Stimulated activated naive CD8-positive, alpha-beta T cell treated with anti-CD3 and anti-CD28 coated beads, Interleukin-15, Interleukin-2, amounts not matched to agents 100 U/mL and 50 U/mL, for 24 hours (primary cell): ENCODE measurements at places on chromosomes 7 and 10.

DNA sequence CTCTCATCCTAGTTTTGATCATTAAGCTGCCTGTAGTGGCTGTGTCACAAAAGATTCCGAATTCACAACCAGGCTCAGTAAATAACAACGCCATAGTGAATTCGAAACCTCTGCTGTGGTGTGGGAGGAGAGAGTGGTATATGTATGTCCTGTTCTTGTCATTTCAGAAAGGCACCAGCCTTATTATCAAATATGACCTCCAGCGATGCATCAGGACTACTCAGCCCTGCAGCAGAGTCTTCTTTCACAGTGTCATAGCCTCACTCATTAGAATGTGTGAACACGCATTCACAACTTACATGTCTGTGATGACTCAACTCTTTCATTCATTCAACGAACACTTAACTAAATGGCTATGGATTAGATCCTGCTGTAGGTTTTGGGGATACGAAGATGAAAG, 15.3 kb downstream of the AOC1 start:
- DNase-seq: no peak

DNA sequence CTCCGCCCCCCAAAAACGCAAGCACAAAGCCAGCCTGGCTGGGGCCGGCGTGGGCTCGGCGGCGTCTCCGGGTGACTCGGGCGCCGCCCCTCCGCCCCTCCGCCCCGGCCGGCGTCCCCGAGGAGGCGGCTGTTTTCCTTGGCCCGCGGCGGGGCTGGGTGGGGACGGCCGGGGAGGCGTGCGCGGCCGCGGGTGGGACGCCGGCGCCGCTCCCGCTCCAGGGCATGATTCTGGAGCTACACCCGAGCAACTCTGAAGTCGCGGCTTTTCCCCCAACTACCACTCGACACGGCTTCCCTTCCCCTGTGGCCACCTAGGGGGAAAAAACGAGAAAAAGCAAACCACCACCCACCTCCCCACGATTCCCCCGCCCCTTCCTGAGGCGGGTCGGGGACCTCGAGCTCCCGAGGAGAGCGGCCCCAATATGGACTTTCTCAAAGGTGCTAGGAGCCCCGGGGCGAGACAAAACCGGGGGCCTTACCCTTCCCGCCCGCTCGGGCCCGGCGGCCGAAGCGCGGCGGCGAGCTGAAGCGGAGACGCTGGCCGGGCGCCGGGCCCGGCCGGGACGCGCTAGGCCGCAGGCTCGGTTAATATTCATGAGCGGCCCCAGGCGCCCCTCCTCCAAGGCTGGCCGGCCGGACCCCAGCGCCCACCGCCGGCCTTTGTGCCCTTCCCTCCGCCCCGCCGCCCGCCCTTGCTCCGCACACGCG, 856 bp downstream of the ARHGAP21 start:
- peak; percentile 58 for DNase-seq

DNA sequence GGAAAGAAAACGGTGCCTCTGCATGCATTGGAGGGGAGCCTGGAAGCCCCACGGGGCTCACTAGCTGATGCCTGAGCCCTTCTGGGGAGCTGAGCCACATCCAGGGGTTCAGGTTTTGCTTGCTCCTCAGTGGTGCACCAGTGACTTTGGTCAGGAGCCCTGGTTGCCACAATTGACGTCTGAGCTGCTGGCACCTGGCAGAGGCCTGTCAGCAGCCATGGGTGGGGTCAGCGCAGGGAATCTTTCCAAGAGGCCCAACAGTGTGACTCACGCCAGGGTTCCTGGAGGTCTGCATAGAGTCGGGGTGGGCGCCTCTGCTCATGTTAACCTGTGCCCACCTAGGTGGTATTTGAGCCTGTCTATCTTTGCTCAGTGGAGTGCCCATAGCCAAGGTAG, 138.7 kb downstream of the NEURL1 start:
- DNase-seq: no peak

DNA sequence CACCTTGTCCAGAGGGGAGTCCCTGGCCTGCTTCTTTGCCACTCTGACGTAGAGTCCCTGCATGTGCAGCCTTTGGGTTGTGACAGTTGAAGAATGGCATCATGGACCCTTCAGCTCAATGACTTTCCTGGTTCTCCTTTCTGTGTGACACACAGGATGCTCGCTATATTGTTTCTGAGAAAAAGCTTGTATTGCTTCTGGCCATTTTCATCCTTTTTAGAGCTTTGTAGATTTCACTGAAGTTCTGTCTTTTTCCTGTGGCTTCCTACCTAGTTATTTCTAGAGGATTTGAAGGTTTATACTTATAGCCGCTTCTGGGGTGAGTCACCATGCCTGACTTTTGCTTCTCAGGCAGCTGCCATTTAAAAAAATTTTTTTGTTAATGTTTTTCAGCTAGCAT, 27.0 kb downstream of the SND1 start:
- no peak for DNase-seq

GRCh38 chr10:57898231-57898630, 369.5 kb downstream of the IPMK start:
- DNase-seq: no peak

DNA sequence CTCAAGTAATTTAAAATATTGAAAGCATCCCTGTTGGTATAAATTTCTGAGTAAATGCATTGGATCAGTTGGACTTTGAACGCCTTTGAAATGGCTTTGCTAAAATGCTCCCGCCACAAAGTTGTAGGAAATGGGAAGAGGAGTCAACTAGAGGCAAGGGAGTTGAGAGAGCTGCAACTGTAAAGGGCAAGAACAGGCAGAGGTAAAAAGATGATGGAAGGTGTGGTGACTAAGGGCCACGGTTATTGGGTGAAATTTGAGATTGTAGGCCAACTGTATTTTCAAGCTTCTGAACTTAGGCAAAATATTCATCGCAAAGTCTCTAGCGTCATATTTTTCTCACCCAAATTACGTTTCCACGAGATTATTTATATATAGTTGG, 595 bp upstream of the SUMF2 start:
- DNase-seq: no peak

DNA sequence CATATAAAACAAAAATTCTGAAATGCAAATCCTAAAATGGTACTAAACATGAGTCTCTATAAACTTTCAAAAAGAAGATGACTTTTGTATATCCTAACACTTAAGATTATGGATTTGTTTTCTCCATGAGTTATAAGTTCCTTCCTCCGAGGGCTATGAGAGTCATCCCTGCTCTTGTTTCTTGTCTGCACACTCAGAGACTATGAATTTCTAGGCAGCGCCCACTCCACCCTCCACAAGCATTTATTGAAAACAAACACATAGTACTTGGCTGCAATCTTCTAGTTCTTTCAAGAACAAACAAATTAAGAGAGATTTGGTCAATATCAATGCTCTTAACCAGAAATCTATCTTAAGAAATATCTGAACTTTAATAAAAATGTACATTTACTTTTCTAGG, 211.7 kb downstream of the DKK1 start:
- no peak for DNase-seq

GRCh38 chr10:8103543-8103942, 49.1 kb downstream of the GATA3 start:
- no peak for DNase-seq

DNA sequence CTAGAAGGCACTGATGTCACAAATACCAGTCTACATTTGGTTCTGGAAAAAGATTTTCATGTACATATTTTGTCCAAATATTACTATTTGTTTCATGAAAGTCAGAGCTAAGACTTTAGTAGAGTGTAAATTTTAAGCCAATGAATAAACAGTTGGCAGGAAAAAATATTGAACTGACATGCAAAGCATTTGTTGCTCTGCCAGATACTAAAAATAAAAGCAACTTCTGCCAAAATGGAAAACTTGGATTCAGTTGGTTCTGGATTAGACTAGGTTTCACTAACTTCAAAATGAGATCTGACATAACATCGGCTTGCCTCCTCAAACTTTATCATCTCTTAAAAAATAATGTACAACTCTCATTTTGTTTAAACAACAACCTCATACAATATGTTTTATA, 34.9 kb downstream of the FAM204A start:
- DNase-seq: no peak

- no peak for DNase-seq
Measured at GRCh38 chr7:24334627-24335026, 50.6 kb downstream of the NPY start.

- peak; percentile 88 for DNase-seq
Measured at GRCh38 chr10:118850418-118851061, 95.8 kb upstream of the CACUL1 start.

- DNase-seq: no peak
Measured at GRCh38 chr10:97452352-97452751, 6.4 kb downstream of the ZDHHC16 start.

GRCh38 chr7:155962968-155963300, 150.7 kb upstream of the SHH start:
- DNase-seq: no peak

- no peak for DNase-seq
Measured at GRCh38 chr10:16845248-16845647, 28.0 kb upstream of the RSU1 start.

DNA sequence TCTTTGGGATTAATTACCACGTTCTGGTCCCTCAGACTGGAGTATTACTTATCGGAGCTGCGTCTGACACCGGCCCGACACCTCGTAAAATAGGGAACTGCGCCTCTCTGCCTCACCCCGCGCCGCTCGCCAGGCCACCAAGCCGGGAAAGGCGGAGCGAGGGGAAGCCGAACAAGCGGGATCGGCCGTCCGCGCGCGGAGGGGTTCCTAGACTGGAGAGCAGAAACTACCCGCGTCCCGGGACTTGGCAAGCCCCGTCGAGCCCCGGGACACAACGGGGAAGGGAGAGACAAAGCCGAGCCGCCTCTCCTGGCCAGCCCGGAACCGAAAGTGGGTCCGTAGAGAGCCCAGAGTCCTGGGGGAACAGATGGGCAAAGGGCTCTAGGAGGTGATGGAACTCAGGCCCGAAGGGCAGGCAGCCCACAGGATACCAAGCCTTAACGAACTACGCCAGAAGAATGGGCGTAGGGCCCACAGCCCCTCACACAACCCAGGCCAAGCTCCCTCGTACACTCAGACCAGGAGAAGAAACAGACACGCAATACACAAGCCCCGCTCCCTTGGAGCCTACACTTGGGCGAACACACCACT, 6.5 kb downstream of the LBX1 start:
- no peak for DNase-seq

- DNase-seq: no peak
Measured at GRCh38 chr10:85993140-85993539, 373.5 kb downstream of the GRID1 start.

DNA sequence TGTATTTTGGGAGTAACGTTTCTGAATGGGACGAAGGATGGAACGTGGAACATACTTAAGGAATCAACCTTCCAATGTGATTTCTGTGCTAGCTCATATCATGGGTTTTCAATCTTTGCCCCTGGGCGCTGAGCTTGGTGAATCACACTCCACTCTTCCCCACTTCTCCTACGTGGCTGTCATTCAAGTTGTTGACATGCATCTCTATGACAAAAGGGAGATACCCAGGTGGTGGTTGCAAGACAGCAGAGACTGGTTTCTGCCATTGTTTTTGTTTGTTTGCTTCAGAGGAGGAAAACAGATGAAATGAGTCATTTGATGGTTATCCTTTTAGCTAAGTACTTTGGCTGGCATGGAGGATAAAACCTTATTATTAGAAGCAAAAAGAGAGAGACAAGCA, 573.9 kb downstream of the GATA3 start:
- DNase-seq: no peak

DNA sequence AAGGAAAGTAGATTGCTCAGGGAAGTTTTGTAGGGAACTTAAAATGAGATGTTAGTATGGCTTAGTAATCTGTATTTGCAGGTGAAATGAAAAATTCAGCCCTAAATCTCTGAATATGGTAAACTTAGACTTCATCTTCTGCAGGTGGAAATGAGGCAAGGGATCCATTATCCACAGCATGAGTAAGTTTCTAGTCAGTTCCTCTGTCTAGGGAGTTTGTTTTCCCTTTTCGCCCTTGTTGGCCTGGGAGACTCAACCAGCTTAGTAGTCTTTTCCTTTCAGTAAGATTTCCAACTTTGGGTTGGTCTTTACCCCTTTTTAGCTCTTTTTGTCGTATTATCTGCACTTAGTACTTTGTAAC, 65.6 kb downstream of the ZEB1 start:
- DNase-seq: no peak

DNA sequence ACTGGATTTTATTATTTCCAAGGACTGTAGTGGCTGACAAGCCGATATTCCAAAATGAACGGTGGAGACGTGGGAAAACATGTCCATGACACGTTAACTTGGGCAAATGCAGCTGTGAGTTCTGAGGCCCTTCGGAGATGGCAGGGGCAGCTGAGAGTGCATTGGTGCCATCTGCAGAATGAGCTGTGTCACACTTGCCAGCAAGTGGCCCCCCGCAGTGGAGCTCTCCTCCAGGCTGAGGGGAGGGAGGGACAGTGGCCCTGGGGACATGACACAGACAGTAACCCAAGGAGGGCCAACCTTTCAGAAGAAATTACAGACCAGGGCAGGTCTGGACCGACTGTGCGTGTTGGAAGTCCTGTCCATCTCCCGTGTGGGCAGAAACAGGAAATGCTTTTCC, 139.4 kb downstream of the SVIL start:
- no peak for DNase-seq
